ENCODE measurements at places on chromosomes 5 and 9. TPM values are rescaled to one million over a fixed set of nuclear protein-coding genes. Genes with fewer than 3 reads are reported as not detected.

The PCDHB12 gene
- 0.88 TPM for total RNA-seq

The TXNDC8 gene
- total RNA-seq, result not detected

The ADAMTS16 gene
- 19.2 TPM for total RNA-seq

The ANKRD34B gene
- total RNA-seq, result not detected

DNA sequence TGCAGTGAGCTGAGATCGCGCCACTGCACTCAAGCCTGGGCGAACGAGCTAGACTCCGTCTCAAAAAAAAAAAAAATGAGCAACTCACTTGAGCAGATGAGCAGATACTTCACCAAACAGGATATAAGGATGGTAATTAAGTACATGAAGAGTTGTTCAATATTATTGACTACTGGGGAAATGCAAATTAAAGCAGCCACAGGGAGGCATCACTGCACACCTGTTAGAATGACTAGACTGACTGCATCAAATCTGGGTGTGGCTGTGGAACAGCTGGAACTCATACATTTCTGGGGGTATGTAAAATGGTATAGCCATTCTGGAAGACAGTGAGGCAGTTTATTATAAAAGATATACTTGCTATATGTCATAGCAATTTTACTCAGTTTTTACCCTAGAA lies 93.0 kb downstream of the WNK2 start:
- DNase-seq, result no peak

All from uterus (tissue), 4 donors.